ENCODE measurements at places on chromosomes 12 and 14.
A peak's percentile ranks its signal among the peaks of the same experiment; 100 is the strongest.

DNA sequence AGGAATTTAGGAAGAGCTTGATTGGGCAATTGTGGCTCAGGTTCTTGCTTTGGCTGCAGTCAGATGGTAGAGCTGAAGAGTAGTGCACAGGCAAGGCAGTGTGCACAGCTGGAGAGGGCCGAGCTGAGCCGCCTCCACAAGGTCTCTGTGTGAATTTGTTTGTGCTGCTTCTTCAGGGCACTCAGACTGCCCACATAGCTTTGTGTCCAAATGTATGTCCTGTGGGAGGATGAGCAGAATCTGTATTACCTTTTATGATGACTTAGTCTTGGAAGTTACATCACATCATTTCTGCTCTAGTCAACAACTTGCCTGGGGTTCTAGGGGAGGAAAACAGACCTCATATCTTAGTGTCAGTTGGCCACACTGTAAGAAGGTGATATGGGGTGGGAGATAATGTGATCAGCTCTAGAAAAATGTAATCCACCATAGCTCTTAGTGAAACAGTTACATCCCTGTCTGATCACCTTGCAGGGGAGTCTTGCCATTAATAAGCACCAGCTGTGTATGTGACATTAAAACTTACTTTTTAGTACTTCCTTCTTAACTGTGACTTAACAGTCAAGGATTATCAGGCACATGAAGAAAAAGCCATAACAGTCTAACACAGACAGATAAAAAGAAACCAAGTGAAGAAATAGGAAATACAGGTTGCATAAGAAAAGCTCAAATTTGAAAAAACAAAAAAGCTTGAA lies 53.4 kb downstream of the RCOR1 start:
- no peak for DNase-seq

DNA sequence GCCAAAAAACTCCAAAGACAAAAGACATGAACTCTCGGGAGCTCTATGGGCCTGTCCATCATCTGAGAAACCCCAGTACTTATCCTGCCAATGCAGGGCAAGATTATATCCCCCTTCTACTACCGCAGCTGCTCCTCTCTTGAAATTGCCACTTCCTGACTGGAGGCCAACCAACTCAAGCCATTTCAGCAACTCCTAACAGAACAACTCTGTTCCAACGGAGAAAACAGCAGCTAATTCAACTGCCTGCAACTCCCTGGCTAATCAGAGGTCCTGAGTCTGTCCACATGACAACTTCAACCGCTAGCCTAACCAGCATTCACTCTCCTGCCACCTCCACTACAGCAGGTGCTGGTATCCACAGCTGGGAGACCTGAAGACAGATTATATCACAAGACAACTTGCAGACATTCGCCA lies 24.1 kb downstream of the CEP83 start:
- peak; percentile 27 for DNase-seq

DNA sequence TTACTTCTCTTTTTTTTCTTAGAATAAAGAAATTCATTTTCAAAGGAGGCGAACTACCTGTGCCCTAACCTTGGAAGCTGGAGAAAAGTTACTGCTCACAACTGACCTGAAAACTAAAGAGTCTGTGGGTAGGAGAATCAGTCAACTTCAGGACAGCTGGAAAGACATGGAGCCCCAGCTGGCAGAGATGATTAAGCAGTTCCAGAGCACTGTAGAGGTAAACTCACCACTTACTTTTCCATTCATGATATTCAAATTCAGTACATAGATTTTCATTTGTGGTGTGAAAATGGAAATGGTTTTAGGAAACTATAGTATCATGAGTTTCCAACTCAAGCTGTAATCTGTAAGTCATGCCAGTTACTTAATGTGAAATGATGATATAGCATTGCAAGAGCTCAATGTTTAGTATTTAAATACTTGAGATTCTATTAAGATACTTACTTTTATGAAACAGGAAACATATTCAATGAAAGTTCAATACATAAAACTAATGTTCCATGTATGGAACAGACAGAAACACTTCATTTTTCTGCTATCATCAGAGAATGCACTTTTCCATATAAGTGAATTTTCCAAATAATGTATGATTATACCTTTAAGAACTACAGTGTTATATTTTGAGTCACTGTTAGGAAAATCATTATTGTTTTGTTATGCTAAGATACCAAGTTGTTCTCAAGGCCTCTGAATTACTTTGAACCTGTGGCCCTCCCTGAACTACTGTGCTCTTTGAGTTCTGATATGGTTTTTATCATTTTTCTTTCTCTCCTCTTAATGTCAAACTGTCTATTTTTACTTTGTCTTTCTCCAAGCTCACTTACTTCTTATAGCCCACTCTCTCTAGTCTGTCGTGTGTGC lies 119.0 kb downstream of the ESR2 start:
- no peak for DNase-seq

DNA sequence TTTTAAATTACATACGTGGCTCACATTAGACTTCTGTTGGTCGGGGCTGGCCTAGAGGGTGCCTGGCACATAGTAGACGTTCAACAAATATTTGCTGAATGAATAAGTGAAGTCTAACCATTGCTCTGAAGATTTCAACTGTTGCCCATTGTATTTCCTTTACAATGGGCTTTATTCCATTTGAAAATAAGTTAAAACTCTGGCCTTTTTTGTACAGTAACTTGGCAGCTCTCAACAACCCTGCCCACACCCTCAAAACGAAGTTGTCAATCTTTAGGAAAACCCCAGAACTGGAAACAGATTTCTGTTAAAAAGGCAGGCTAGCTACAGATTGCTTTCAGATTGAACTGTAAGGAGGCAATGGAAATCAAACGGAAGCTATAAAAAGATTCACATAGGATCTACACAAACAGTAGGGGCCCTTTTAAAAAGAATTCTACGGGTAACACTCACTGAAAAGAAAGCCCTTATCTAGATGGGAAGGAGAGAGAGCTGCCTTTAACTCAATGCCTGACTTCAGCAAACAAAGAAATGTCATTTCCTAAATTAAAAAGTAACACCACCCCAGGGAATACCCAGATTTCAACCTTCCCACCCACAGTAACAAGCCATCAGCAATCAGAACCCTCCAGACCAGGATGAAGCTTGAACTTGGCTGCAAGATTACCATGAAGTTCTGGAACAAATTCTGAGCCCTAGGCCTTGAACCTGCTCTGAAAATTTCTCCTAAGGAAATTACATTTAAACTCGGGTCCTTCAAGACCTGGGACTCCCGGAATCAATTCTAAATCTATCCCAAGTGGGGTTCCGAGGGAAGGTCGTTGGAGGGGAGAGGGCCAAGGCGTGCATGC lies 1.4 kb downstream of the WSB2 start:
- DNase-seq: peak; percentile 72

DNA sequence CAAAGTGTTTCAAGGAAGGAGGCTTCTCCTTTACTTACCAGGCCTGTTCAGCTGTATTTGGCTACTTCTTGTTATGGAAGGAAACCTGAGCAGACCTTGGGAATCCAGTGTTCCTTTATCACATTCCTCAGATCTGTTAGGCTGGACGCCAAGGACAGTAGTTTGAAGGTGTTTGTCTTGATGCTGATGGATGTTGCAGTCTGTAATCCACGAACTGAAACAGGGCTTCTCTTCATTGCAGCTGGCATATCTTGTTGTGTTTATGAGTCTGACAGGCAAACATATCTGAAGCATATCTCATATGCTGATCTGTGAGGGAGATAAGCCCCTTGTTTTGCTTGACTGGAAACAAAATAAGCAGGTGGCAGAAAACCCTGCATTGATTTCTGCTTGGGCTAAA lies 904.3 kb downstream of the NRXN3 start:
- no peak for DNase-seq

DNA sequence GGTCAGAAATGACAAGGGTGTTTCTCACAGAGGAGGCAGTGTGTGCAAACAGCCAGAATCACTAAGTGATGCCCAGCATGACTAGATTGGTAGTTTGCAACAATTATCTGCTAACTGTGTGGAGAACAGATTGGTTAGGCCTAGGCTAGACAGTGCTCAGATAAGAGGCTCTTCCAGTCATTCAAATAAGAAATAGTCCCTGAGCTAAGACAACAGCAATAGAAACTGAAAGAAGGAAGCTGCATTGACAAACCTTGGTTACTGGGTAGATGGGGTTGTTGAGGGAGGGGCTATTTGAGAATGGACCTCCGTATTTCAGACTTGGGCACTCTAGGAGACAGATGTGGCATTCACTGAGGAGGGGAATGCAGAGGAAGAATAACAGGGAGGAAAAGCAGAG lies 255.0 kb upstream of the NPAS3 start:
- DNase-seq: no peak

DNA sequence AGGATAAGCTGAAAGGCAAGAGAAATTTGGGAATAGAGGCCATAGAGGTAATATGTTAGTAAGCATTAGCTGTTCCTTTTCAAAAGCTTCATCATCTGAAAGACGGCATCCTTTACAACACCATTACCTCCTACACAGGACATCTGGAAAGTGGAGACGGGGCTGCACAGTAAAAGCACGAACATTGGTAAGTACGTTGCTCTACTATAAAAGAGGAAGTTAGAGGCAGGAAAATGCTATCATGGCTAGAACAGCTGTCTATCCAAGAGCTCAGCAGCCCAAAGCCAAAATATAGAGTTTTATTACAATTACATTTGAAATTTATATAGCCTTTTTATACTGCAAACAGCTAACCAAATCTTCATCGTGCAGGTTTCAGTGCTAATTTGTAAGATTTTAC lies 172.3 kb upstream of the GRIP1 start:
- no peak for DNase-seq

GRCh38 chr14:99672506-99673304 lies 11.4 kb upstream of the CYP46A1 start:
- no peak for DNase-seq

DNA sequence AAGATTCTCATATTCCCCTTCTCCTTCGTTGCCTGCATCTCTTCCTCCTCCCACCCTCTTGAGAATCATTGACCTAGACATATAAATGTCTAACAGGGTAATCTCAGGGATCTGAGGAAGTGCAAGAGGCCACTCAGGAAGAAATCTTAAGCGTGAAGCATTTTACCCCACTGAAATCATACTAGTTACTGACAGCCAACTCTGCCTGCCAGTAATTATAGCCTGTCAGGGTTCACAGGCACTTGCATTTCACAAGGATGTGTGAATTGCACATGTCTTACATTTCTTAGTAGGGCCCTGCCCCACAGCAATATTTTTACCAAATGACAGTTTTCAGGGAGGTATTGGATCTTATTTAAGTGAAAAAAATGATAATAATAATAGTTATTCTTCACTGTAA lies 127.2 kb downstream of the SLC15A5 start:
- DNase-seq: peak; percentile 77

- DNase-seq: no peak
These were observed 32.4 kb downstream of the PLXNC1 start for GRCh38 chr12:94180558-94181296.

GRCh38 chr14:22414876-22415604 lies 174.0 kb downstream of the DAD1 start:
- no peak for DNase-seq

GRCh38 chr14:73796893-73797542 lies 54.6 kb upstream of the PTGR2 start:
- DNase-seq: no peak

DNA sequence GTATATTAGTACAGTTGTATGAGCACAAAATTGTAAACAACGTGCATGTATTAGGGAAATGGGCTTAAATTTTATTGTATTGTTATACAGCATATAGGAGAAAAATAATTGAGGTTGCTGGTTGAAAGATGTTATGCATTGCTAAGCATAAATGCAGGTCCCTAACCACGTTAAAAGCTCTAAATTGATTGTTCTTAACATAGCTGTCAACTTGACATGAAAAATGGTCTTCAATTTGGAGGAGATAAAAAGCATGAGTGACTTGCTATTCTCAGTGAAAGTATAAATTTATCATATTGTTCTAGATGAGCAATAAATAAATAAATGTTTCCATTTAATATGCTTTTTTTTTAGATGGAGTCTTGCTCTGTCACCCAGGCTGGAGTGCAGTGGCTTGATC lies 506.6 kb upstream of the ATXN7L3B start:
- no peak for DNase-seq

- peak; percentile 99 for DNase-seq
These were observed 96.5 kb downstream of the DENND5B start for GRCh38 chr12:31494455-31494854.

DNA sequence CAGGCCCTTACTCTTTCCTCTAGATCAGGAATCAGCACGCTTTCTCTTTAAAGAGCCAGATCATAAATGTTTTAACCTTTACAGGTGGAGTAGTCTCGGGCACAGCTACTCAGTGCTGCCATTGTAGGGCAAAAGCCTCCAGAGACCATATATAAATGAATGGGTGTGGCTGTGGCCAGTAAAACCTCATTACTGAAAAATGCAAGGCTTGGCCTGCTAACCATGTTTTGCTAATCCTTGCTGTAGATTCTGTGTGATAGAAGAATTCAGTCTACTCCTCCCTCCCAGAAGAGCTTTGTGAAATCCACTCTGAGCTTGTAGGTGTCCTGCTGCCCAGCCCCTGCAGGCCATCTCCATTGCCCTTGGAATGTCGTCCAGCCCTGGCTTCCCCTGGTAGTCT lies 58.1 kb downstream of the HSP90AA1 start:
- no peak for DNase-seq

- peak; percentile 82 for DNase-seq
These were observed 135.7 kb downstream of the CNTN1 start for GRCh38 chr12:40827683-40828592.

GRCh38 chr12:4768341-4768740 lies 48.1 kb downstream of the GALNT8 start:
- DNase-seq: no peak

DNA sequence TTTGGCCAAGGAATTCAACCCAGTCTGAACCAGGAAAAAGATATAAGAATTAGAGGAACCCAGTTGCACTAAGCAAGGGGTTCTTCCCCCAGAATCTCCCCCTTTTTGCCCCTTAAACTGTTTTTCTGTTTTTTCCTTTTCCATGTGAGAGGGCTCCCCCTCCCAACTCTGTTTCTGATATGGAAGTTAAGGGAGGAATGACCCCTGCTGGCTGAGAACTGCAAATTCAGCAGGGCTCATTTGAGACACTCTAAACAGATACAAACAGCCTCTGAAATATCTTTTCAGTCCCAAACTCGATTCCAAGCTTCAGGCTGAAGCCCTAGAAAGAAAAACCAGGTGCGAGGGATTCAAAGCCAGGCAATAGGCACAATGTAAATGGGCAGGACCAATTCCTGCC lies 132.7 kb downstream of the SLC41A2 start:
- no peak for DNase-seq

GRCh38 chr12:51972849-51973273 lies 21.4 kb downstream of the ACVR1B start:
- DNase-seq: no peak

GRCh38 chr12:52946797-52947547 lies 1.9 kb upstream of the KRT18 start:
- DNase-seq: no peak

- DNase-seq: peak; percentile 41
These were observed 5.7 kb upstream of the SLC35F4 start for GRCh38 chr14:57871459-57872080.

DNA sequence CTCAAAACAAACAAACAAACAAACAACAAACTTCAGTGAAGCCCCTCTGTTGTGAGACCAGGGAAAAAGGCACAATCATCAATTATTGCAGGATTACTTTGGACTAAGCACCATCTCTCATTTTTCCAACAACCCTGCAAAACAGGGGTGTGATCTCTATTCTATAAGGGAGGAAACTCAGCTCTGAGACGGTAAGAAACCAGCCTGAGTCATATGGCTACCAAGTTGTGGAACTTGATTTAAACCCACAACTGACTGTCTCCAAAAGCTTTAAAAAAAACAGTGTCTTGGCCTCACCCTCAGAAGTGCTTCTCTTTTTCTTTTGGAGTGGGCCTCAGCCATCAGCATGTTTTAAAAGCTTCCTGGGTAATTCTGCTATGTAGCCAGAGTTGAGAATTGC lies 49.8 kb downstream of the RIN3 start:
- no peak for DNase-seq

GRCh38 chr14:51638071-51638944 lies 13.4 kb upstream of the FRMD6 start:
- DNase-seq: peak; percentile 20

GRCh38 chr12:123085730-123086487 lies 65.0 kb downstream of the PITPNM2 start:
- peak; percentile 90 for DNase-seq

Data from NCI-H69 (cell line).